ENCODE measurements at places on chromosomes 7 and 10.

- peak; percentile 92 for ATAC-seq
These were observed 22.6 kb downstream of the PDIA4 start for GRCh38 chr7:149005427-149006344.

DNA sequence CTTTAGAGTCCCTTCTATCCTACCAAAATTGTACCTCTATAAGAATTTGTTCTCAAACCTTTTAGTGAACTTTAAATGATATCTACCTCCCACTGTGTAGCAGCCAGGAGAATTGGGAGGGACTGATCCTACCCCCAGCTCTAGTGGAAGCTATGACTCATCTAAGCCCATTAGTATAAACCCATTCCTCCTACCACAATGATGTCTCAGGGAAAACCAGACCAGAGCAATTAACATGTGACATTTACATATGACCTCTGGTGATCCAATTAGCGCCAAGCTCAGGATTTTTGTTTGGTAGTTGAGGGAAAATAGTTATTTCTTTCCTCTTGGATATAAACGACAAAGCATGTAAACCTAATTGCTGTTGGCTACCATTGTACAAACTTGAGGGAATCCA lies 33.1 kb upstream of the R3HCC1L start:
- no peak for ATAC-seq

GRCh38 chr7:78399033-78399769 lies 600.6 kb downstream of the PHTF2 start:
- no peak for ATAC-seq

- no peak for ATAC-seq
These were observed 16.6 kb downstream of the TAS2R40 start for GRCh38 chr7:143238289-143238980.

- ATAC-seq, result peak; percentile 71
These were observed 59.2 kb upstream of the JAZF1 start for GRCh38 chr7:28239823-28240204.

DNA sequence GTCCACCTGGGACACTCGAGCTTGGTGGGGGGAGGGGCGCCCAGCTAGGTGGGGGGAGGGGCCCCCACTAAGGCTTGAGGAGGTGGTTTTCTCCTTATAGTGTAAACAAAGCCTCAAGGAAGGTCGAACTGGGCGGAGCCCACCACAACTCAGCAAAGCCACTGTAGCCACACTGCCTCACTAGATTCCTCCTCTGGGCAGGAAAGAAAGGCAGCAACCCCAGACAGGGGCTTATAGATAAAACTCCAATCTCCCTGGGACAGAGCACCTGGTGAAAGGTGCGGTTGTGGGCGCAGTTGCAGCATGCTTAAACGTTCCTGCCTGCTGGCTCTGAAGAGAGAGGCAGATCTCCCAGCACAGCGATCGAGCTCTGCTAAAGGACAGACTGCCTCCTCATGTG lies 133.1 kb downstream of the SNX13 start:
- ATAC-seq, result no peak

- no peak for ATAC-seq
These were observed 23.3 kb upstream of the GFRA1 start for GRCh38 chr10:116296291-116296721.

DNA sequence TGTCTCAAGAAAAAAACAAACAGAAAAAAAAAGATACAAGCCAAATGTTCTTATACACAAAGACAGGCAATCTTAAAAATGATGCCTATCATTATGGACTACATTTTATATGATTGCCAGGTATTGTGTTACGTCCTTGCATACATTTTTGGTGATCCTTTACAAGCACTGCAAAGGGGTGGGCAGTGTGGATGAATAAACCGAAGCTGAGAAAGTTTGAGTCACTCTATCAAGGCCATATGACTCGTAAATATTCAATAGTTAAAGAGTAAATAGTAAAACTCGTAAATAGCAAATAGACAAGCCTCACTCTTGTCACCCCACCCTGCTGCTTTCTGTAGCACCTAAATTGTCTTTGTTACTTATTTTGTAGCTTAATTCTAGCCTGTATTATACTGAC lies 326.2 kb downstream of the FRMD4A start:
- no peak for ATAC-seq

DNA sequence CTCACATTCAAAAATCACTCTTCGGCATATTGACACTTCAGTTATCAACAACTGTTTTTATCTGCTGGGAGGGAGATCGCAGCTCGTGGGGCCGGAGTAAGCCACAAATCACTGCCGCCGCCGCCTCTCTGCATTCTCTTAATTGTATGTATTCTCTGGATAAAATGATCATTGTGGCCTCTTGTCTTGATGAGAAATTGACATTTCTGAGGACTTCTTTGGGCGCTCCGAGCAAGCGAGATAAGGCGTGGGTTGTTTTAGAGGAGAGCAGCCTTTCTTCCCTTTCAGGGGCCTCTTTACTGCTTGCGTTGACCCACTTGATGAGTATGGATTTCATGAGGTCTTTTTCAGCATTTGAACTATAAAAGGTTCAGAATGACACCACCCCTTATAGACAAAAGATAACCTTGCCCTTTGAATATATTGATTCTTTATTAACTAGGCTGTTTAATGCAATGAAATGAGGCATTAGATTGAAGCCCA lies 130.6 kb downstream of the EBF3 start:
- ATAC-seq, result no peak

DNA sequence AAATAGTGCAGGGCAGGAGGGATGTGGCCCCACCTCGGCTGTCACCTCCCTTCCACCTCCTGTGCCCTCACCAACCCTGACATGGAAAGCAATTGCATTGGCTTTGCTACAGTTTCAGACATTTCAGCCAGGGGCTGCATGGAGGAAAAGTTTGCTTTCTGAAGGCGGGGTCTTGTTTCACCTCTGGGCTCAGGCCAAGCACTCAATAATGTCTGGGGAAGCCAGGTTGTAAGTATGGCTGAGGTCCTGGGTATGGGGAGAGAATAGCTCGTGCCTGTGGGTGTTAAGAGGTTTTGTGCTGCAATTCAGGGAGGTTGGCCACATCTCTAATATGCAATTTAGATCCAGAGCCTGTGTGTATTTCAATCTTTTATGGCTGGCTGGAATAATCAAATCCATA lies 238.4 kb upstream of the MKI67 start:
- no peak for ATAC-seq

GRCh38 chr7:45646996-45647825 lies 73.0 kb downstream of the ADCY1 start:
- no peak for ATAC-seq

DNA sequence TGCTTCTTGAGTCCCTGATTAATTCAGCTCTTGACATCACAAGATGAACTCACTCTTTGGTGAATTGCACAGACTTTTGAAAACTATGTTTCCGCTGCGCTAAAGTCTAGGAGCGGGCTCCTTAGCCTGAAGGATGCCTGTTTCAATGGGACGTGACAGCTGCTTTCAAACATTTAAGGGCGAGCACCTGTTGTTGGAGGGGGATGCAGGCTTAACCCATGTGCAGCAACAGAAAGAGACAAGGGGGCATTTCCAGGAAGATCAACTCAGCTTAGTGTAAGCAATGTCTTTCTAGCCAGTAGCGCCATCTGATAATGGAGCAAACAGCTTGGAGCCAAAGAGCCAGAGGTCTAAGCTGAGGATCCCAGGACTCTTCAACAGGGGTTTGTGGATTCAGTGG lies 8.4 kb upstream of the PFKFB3 start:
- no peak for ATAC-seq

Measured in activated T-helper 17 cell treated with anti-CD3 and anti-CD28 coated beads, Interleukin-2, amount 50 U/mL, for 72 hours (primary cell).